Stimulated activated CD4-positive, alpha-beta T cell treated with anti-CD3 and anti-CD28 coated beads, TNF-alpha, amount 100 ng/mL, for 1 hour (primary cell): ENCODE measurements at places on chromosomes 12 and 14.

DNA sequence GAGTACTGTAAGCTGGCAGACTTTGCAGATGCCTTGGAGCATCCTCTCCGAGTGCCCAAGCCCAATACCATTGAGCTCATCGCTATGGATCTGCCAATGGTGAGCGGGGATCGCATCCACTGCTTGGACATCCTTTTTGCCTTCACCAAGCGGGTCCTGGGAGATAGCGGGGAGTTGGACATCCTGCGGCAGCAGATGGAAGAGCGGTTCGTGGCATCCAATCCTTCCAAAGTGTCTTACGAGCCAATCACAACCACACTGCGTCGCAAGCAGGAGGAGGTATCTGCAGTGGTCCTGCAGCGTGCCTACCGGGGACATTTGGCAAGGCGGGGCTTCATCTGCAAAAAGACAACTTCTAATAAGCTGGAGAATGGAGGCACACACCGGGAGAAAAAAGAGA, 41.6 kb downstream of the FIGNL2 start:
- no peak for DNase-seq

- DNase-seq = no peak
Observed at GRCh38 chr14:58108717-58109116, 43.3 kb downstream of the ARMH4 start.

DNA sequence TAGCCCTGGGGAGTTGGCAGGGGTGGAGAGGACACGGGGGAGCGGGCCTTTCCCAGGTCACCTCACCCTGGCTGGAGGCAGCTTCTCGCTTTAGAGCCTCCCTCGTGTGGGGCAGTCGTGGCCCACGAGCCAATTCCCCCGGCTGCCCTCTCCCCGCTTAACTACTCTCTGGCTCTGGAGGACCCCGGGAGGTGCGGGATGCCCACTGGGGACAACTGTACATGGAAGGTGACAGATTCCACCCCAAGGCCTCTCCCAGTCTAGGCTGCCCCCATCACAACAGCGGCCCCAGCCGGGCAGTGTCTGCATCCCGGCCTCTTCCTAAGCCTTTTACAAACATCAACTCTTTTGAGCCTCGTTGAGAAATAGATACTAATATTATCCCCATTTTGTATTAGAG, 78.1 kb downstream of the KIF26A start:
- no peak for DNase-seq

GRCh38 chr14:80213602-80214001, 2.3 kb upstream of the DIO2 start:
- no peak for DNase-seq

DNA sequence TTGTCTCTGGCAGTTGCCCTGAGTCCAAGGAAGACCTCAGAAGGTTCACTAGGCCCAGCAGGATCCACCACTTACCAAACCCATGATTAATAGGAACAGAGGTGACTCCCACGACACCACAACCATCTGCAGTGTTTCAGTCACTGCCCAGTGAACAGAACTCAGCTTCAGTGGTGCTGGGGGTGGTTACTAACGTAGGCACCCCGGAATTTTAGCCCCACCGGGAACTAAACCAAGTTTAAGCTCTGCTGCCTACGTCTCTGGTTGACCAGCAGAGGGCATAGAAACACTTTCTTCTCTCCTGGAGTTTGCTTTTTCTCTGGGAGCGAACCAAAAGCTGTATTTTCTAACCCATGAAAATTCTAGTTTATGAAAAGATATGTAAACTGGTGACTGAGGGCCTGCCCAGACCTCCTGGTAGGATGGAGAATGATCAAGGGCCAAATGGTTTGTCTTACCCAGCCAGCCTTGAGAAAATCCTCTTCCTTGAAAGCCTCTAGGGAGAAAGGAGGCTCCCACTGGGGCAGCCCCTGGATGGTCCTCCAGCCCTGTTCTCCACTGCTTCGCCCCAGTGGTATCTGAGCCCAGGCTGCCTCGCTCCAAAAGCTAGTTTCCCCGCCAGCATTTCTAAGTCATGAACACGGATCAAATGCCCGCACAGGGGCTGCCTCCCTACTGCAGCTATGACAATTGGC, 379.8 kb downstream of the DPF3 start:
- no peak for DNase-seq

GRCh38 chr14:60723116-60723906, 840 bp downstream of the SIX4 start:
- DNase-seq = peak; percentile 14

- DNase-seq = no peak
Observed at GRCh38 chr14:92880351-92880750, 42.6 kb upstream of the CHGA start.

DNA sequence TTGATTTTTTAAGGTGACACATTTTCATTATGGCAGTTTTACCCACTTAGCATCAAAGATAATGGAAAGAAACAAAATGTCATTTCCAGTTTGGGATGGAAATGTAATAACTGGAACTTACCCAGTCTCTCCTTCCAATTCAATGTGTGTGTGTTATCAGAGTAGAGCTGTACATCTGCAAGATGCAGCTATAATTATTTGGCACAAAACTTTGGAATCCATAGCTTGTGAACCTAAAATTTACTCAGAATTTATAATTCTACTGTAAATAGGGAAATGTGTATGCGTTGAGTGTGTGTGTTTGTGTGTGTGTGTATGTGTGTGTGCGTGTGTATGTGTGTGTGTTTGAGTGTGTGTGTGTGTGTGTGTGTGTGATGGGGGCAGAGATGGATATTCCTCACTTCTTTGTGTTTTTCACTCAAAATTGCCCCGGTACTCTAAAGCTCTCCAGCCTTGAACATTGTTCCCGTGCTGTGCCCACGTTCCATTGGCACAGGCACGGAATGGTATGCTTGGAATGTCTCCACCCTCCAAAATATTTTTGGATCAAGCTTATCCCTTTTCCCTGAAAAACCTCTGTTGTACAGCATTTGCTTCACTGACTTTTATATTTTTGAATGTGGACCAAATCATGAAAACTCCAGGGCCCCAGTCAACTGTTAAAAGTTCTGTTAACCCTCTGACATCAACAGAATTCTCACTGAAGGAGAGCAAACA, 150.2 kb upstream of the BMP4 start:
- DNase-seq = no peak

DNA sequence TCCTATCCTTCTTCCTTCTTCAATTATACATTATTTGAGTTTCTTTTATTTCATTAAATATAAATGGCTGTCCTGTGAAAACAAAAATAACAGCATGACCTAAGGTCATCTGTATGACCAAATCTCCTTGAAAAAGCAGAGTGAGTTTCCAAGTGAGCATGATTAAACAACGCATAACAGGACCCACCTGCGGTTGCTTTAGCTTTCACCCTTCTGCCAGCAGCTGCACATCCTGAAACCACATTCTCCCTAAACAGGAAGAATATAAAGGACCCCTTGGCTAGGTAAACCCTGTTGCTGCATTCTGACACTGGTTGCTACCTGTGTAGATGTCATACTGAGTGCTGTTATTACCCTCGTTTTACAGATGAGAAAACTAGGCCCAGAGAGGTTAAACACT, 42.8 kb upstream of the CPM start:
- DNase-seq = no peak
